T-helper 2 cell treated with Interferon-gamma antibody and Interleukin-4, amounts not matched to agents 5 μg/mL and 100 μg/mL, for 36 hours (primary cell): ENCODE measurements at places on chromosomes 3 and 15.

DNA sequence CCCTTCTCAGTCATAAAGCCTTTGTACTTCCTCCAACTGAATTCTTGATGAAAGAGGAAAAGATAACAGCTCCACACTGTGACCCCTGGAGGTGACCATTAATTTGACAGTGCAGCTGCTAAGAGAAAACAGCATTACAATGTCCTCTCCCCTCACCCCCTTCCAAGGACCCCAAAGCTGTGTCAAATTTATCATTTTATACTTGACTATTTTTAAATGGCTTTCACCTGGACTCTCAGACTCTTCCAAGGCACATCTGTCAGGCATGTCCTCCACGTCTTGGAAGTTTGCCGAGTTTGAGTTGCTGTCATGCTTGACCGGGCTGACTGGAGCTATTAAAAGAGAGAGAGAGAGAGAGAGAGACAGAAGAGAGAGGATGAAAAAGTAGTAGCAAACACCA, 236.5 kb downstream of the WDR72 start:
- H3K4me1 ChIP-seq = no peaks in the 10 kb centered on the region
- no peaks in the 10 kb centered on the region for H3K36me3 ChIP-seq
- no peak overlapping the region for H3K27ac ChIP-seq
- H3K27me3 ChIP-seq = no peaks in the 10 kb centered on the region

DNA sequence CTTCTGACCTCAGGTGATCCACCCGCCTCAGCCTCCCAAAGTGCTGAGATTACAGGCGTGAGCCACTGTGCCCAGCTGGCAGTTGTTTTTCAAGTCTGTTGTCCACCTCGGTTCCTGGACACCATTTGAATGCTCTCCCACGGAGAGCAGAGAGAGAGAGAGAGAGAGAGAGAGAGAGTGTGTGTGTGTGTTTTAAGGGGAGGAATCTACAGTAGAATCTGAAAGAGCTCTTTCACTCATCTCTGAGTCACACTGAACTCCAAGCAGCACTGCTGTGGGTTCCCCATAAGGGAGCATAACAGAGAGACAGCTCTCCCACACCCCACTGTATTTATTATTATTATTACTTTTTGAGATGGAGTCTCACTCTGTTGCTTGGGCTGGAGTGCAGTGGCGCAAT, 156.6 kb downstream of the RPLP1 start:
- H3K4me3 ChIP-seq = no peak overlapping the region
- DNase-seq = no peak
- H3K4me1 ChIP-seq = peaks cover 7% of the 10 kb centered on the region
- no peaks in the 10 kb centered on the region for H3K36me3 ChIP-seq

- H3K27ac ChIP-seq = no peak overlapping the region
- H3K4me3 ChIP-seq = no peak overlapping the region
- no peaks in the 10 kb centered on the region for H3K27me3 ChIP-seq
- no peaks in the 10 kb centered on the region for H3K36me3 ChIP-seq
- H3K4me1 ChIP-seq = no peaks in the 10 kb centered on the region
- no peak for DNase-seq
Measured at GRCh38 chr3:96027718-96028117, 786.7 kb upstream of the EPHA6 start.

DNA sequence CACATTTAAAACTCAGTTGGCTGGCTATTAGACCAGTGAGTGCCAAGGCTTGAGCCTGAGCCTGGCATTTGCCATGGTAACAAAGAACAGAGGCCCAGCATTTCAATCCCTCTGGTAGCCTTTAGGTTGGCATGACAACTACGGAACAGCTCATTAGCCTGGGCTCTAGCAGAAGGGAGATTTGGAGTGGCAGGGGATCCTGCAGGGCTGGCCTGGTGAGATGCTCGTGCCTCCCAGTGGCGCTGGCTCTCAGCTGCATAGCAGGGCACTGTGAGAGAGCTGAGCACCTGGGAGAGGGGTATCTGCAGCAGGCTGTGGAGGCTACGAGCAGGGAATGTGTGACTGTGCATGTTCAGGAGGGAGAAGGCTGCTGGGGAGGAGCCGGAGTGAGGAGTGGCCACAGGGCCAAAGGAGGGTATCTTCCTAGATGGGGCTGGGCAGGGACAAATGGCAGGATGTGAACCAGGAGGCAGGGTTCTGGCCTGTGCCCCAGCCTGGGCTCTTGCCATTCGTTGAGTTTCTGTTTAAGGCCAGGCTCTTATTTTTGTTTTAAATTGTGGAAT, 5.6 kb upstream of the ABTB1 start:
- H3K36me3 ChIP-seq = no peaks in the 10 kb centered on the region
- no peak overlapping the region for H3K27ac ChIP-seq
- DNase-seq = no peak
- no peak overlapping the region for H3K4me3 ChIP-seq

GRCh38 chr15:82371656-82372055, 22.4 kb upstream of the GOLGA6L10 start:
- no peak for DNase-seq
- H3K4me3 ChIP-seq = no peak overlapping the region
- no peak overlapping the region for H3K27ac ChIP-seq
- H3K27me3 ChIP-seq = peaks cover 12% of the 10 kb centered on the region

DNA sequence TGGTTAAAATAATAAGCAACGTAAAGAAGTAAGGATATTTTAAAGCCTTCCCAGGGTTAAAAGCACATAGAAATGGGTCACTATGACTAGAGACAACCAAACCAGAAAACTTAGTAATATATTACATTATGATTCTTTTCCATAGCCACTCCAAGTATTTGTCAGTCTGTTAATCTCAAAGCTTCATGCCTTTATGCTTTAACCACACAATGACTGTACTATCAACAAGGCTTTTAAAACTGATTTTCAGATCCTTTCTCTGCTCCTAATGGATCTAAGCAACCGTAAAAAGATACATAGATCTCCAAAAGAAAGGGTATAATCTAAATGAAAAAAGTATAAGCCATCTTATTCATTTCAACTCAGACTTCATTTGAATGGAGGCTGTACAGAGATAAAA, 14.4 kb downstream of the SECISBP2L start:
- H3K4me1 ChIP-seq = peaks cover 16% of the 10 kb centered on the region
- H3K27me3 ChIP-seq = no peaks in the 10 kb centered on the region
- peaks cover 35% of the 10 kb centered on the region for H3K36me3 ChIP-seq
- no peak for DNase-seq
- H3K27ac ChIP-seq = no peak overlapping the region

GRCh38 chr3:83039422-83039821, 1278.0 kb upstream of the GBE1 start:
- H3K4me3 ChIP-seq = no peak overlapping the region
- H3K4me1 ChIP-seq = no peaks in the 10 kb centered on the region
- no peaks in the 10 kb centered on the region for H3K27me3 ChIP-seq
- no peak for DNase-seq

GRCh38 chr3:49716691-49717210, 2.7 kb downstream of the AMIGO3 start:
- no peak for DNase-seq
- H3K27ac ChIP-seq = no peak overlapping the region
- no peaks in the 10 kb centered on the region for H3K27me3 ChIP-seq
- no peak overlapping the region for H3K4me3 ChIP-seq

- peaks cover 3% of the 10 kb centered on the region for H3K27me3 ChIP-seq
- no peaks in the 10 kb centered on the region for H3K36me3 ChIP-seq
- no peak overlapping the region for H3K4me3 ChIP-seq
- peaks cover 2% of the 10 kb centered on the region for H3K4me1 ChIP-seq
- DNase-seq = no peak
Measured at GRCh38 chr15:48427479-48427878, 96.2 kb downstream of the DUT start.

- no peak overlapping the region for H3K27ac ChIP-seq
- H3K4me1 ChIP-seq = no peaks in the 10 kb centered on the region
- H3K4me3 ChIP-seq = no peak overlapping the region
- DNase-seq = no peak
- H3K36me3 ChIP-seq = no peaks in the 10 kb centered on the region
Measured at GRCh38 chr3:185409957-185410356, 47.0 kb downstream of the MAP3K13 start.

GRCh38 chr3:58324391-58325390, 8.0 kb upstream of the PXK start:
- peak overlapping the region; percentile 74 for H3K27ac ChIP-seq
- H3K4me1 ChIP-seq = peaks cover 27% of the 10 kb centered on the region
- no peaks in the 10 kb centered on the region for H3K27me3 ChIP-seq
- H3K4me3 ChIP-seq = peak overlapping the region; percentile 34

- no peaks in the 10 kb centered on the region for H3K27me3 ChIP-seq
- DNase-seq = no peak
- no peaks in the 10 kb centered on the region for H3K36me3 ChIP-seq
Measured at GRCh38 chr3:54240-54639, 142.3 kb upstream of the CHL1 start.

DNA sequence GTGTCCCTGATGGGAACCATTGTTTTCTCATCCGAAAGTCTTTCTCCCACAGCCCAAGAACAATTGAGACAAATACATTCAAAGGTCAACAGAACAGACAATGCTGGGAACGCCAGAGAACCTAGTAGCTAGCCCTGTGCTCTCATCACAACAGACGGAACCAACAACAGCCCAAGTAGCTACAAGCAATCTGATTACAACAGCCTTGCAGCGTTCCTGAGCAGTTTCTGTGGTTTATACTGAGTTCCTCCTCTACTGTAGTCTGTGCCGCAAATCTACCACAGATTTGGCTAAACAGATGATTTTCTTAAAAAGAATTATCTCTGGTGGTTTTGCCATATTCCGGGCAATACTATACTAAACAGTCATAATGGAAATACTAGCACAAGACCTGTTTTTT, 435.6 kb downstream of the MECOM start:
- H3K27ac ChIP-seq = peak overlapping the region; percentile 31
- H3K36me3 ChIP-seq = no peaks in the 10 kb centered on the region
- peak overlapping the region; percentile 34 for H3K4me3 ChIP-seq
- peaks cover 68% of the 10 kb centered on the region for H3K27me3 ChIP-seq

- no peaks in the 10 kb centered on the region for H3K27me3 ChIP-seq
- no peak for DNase-seq
- H3K27ac ChIP-seq = no peak overlapping the region
- peaks cover 39% of the 10 kb centered on the region for H3K4me1 ChIP-seq
- H3K4me3 ChIP-seq = no peak overlapping the region
- H3K36me3 ChIP-seq = peaks cover 21% of the 10 kb centered on the region
Measured at GRCh38 chr3:17738921-17739320, 3.5 kb downstream of the TBC1D5 start.

DNA sequence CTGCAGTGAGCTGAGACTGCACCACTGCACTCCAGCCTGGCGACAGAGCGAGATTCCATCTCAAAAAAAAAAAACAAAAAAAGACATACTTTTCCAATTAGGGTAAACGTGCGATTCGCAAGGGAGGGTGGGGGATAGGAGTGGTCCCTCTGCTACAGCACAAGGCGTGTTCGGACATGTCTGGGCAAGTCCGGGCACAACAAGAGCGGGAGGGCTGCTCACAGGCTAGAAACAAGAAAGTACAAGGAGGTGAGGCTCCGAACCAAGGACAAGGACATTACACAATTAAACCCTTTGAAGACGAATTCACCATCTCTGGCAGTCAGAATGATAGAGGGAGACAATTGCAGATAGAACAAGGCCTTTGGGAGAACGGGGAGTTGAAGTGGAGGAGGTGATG, 32.2 kb upstream of the BCL2A1 start:
- H3K4me1 ChIP-seq = no peaks in the 10 kb centered on the region
- H3K4me3 ChIP-seq = no peak overlapping the region
- H3K36me3 ChIP-seq = no peaks in the 10 kb centered on the region
- H3K27ac ChIP-seq = no peak overlapping the region
- no peak for DNase-seq

- no peak overlapping the region for H3K27ac ChIP-seq
- peaks cover 1% of the 10 kb centered on the region for H3K4me1 ChIP-seq
- no peaks in the 10 kb centered on the region for H3K36me3 ChIP-seq
- H3K27me3 ChIP-seq = no peaks in the 10 kb centered on the region
- H3K4me3 ChIP-seq = no peak overlapping the region
Measured at GRCh38 chr3:101878589-101878988, 29.3 kb downstream of the NFKBIZ start.

- H3K36me3 ChIP-seq = no peaks in the 10 kb centered on the region
- H3K27ac ChIP-seq = peak overlapping the region; percentile 88
- DNase-seq = peak; percentile 77
- peak overlapping the region; percentile 68 for H3K4me3 ChIP-seq
- peaks cover 2% of the 10 kb centered on the region for H3K27me3 ChIP-seq
- peaks cover 19% of the 10 kb centered on the region for H3K4me1 ChIP-seq
Measured at GRCh38 chr3:177426878-177427495, 229.7 kb upstream of the TBL1XR1 start.

DNA sequence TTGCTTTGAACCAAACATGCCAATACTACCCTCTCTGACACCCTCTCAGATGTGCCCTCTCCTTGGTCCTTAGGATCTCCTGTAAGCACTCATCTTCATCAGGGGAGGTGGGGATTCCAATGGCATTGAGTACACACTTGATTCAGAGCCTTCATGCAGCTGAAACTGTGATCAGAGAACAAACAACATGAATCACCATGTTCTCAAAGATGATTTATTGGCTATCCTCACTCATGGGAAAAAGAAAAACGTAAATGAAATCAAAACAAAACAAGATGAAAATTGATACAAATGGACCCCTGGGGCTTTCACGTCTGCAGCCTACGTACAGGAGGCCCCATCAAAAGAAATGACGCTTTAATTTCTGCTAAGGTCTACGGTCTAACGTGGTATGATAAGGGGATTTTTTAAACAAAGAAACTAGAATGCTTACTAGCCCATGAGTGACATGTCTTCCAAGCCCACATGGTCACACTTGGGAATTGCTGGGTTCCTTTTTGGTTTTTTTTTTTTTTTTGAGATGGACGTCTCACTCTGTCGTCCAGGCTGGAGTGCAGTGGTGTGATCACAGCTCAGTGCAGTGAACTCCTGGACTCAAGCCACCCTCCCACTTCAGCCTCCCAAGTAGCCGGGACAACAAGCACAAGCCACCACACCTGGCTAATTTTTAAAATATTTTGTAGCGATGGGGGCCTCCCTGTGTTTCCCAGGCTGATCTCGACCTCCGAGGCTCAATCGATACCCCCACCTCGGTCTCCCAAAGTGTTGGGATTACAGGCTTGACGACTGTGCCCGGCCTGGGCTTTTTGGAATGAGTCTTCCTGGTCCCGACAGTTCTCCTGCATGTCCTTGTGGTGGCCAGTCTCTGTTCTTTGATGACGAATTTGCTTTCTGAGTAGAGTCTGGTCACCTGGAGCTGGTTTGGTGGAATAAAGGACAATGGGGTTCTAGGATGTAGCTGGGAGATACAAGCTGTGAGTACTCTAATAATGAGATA, 202.6 kb downstream of the XXYLT1 start:
- no peak for DNase-seq
- H3K4me1 ChIP-seq = no peaks in the 10 kb centered on the region
- H3K36me3 ChIP-seq = no peaks in the 10 kb centered on the region
- H3K4me3 ChIP-seq = no peak overlapping the region
- H3K27ac ChIP-seq = no peak overlapping the region

GRCh38 chr3:192445770-192446644, 281.3 kb downstream of the FGF12 start:
- no peaks in the 10 kb centered on the region for H3K4me1 ChIP-seq
- H3K36me3 ChIP-seq = no peaks in the 10 kb centered on the region
- no peak for DNase-seq
- H3K27me3 ChIP-seq = peaks cover 12% of the 10 kb centered on the region
- no peak overlapping the region for H3K27ac ChIP-seq
